ENCODE measurements at places on chromosomes 11 and 22. TPM values are rescaled to one million over a fixed set of nuclear protein-coding genes. Genes with fewer than 3 reads are reported as not detected.

The OR5A1 gene
- not detected for total RNA-seq

The ZNF280A gene
- total RNA-seq, result not detected

The NXPE4 gene
- 0.63 TPM for total RNA-seq

The KREMEN1 gene
- total RNA-seq, result 16.2 TPM

The APOBEC3G gene
- 12.5 TPM for total RNA-seq

The WNT7B gene
- 1.6 TPM for total RNA-seq

The THY1 gene
- 17.5 TPM for total RNA-seq

The SLC22A9 gene
- not detected for total RNA-seq

Measured in kidney (tissue), 22 donors.